ENCODE measurements at places on chromosomes 6 and 20. TPM values are rescaled to one million over a fixed set of nuclear protein-coding genes. Genes with fewer than 3 reads are reported as not detected.

DNA sequence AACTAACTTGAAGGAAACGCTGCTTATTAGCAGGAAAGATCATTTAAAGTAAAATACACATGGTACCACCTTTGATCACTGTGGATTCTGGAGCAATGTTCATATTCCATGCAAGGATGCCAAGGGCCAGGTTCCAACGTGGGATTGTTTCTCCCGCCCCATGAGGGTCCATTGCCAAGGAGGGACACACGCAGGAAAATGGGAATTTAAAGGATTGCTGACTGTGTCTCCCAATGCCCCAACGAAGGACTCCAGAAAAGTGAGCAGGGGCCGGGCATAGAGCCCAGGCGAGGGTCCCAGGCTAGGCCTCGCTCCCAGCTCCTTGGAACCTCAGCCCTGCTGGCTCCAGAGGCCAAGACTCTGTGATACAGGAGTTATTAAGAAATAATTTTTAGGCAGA, 111.2 kb downstream of the DACT2 start:
- H3K36me3 ChIP-seq = no peaks in the 10 kb centered on the region
- no peaks in the 10 kb centered on the region for H3K27me3 ChIP-seq
- no peaks in the 10 kb centered on the region for H3K4me1 ChIP-seq
- H3K4me3 ChIP-seq = no peak overlapping the region

DNA sequence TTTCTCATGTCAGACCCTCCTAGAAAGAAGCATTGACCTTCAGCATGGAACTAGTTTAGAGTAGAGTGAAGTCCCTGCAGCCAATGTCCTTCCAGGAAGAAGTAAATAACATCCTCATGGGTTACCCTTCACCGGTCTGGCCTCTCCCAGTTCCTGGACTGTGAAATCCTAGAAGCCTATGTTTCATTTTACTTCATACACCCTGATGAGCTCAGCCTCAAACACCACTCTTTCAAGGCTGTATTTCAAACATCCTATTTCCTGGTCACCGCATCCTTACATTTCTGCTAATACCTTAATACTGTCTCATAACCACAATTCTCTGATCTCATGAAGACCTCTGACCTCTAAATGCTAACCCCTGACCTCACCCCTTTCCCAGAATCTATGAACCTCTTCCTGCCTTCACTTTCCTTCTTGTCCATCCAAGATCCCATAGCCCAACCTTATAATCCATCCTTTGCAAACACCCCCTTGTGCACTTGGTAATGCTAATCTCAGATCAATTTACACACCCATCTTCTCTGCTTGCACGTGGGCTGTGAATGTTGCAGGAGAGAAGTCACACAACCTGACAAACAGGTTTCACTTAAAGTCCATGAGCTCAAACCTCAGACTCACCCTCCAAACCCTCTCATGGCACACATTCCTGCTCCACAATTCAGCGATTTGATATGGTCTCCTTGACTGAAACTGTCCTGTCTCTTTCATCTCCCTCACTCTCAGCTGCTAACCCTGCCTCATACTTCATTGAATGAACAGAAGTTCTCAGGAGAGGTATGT, 30.2 kb downstream of the SLC2A10 start:
- peak; percentile 28 for DNase-seq
- H3K4me1 ChIP-seq = peaks cover 23% of the 10 kb centered on the region
- H3K27me3 ChIP-seq = no peaks in the 10 kb centered on the region
- H3K4me3 ChIP-seq = no peak overlapping the region
- H3K36me3 ChIP-seq = no peaks in the 10 kb centered on the region

The CST7 gene
- not detected for total RNA-seq

- H3K4me1 ChIP-seq = peaks cover 7% of the 10 kb centered on the region
- H3K27me3 ChIP-seq = no peaks in the 10 kb centered on the region
- DNase-seq = peak; percentile 28
- H3K36me3 ChIP-seq = no peaks in the 10 kb centered on the region
- H3K4me3 ChIP-seq = no peak overlapping the region
- H3K27ac ChIP-seq = peak overlapping the region; percentile 0
These were observed 329.0 kb downstream of the ESR1 start for GRCh38 chr6:152136449-152136825.

The KCNK17 gene
- not detected for total RNA-seq

The CALHM5 gene
- 0.05 TPM for total RNA-seq

DNA sequence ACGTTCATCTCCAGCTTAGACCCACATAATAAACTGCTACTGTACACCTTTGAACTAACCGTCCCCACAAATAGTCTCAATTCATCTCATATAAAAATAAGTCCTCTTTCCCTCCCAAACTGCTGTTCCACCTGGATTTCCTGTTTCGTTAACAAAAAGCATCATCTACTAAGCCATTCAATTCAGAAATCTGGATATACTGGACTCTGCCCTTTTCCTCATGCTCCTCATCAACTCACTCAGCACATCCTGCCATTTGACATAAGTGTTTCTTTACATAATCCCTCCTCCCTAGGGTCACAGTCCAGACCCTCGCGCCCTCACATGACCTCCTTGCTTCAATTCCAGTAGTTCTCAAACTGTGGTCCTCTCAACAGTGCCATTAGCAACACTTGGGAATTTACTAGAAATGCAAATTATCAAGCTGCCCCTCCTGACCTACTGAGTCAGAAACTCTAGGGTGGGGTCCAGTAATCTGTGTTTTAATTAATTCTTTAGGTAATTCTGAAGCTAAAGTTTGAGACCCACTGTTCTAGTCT, 4.5 kb downstream of the MKKS start:
- H3K4me1 ChIP-seq = peaks cover 3% of the 10 kb centered on the region
- H3K27ac ChIP-seq = no peak overlapping the region
- no peak overlapping the region for H3K4me3 ChIP-seq
- H3K36me3 ChIP-seq = no peaks in the 10 kb centered on the region
- DNase-seq = no peak

The ASIP gene
- not detected for total RNA-seq

DNA sequence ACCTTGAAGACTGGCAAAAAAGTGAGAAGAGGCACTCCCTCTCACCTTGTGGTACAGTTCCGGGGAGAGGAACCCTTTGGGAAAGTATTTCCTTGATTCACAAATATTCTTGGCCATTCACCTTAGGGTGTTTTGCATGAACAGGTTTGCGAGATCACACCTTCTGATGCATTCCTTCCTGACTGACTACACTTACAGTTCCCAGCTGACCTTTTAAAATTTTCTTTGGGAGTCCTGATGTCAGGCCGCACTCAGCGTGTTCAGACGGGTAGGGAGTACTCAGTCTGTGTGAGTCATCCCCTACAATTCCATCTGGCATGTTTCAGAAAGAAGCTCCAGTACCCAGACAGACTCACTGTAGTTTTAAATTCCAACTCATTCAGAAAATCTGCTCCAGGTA, 1.7 kb downstream of the ADGRF4 start:
- no peak for DNase-seq
- H3K4me3 ChIP-seq = no peak overlapping the region
- H3K36me3 ChIP-seq = no peaks in the 10 kb centered on the region
- H3K4me1 ChIP-seq = peaks cover 26% of the 10 kb centered on the region

The SMIM29 gene
- total RNA-seq = 25.1 TPM

The TCF19 gene
- total RNA-seq = 15.4 TPM

The RBPJL gene
- total RNA-seq = not detected

DNA sequence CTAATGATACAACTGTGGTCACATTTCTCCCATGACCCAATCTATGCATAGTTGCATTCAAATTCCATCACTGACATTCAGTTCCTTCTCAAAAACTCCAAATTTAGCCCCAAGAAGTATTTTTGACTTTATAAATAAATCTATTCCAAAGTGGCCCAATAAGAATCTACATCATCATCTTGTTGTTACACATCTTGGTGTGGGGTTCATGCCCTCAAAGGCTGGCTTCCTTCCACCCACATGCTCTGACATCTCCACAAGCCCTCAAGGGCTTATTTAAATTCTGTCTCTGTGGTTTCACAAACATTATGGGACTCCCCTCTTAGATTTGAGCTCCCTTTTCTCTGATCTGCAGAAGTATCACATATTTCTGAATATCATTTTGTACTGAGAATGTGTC, 585.3 kb upstream of the BTBD3 start:
- no peaks in the 10 kb centered on the region for H3K36me3 ChIP-seq
- no peak for DNase-seq
- H3K4me1 ChIP-seq = no peaks in the 10 kb centered on the region
- no peak overlapping the region for H3K27ac ChIP-seq
- H3K27me3 ChIP-seq = no peaks in the 10 kb centered on the region
- no peak overlapping the region for H3K4me3 ChIP-seq

Data from HCT116 (cell line).